ENCODE measurements at places on chromosomes 5 and 9. TPM values are rescaled to one million over a fixed set of nuclear protein-coding genes. Genes with fewer than 3 reads are reported as not detected.

Gene PCDHA7
- total RNA-seq: not detected

Gene SPATA31E1
- not detected for total RNA-seq

Gene FAM200C
- 2.3 TPM for total RNA-seq

Gene SEMA6A
- 7.0 TPM for total RNA-seq

Gene MOB3B
- 16.5 TPM for total RNA-seq

Gene PCDHGB5
- total RNA-seq: 12.3 TPM

Gene DNAJC21
- total RNA-seq: 28.4 TPM

Gene GABRG2
- total RNA-seq: not detected

Gene HK3
- 1.7 TPM for total RNA-seq

Gene PCDHA9
- total RNA-seq: not detected

Gene KCNV2
- not detected for total RNA-seq

Gene PCDHB10
- 0.51 TPM for total RNA-seq

Gene IL9
- not detected for total RNA-seq

Gene NOTCH1
- 81.8 TPM for total RNA-seq

Gene NAA35
- 11.5 TPM for total RNA-seq

Gene SLC34A1
- 0.39 TPM for total RNA-seq

Gene SLC36A3
- total RNA-seq: not detected

Gene SV2C
- total RNA-seq: 0.63 TPM

Gene CCL27
- 301 TPM for total RNA-seq

Gene CCDC183
- total RNA-seq: 2.2 TPM

Gene SLC1A3
- 10.1 TPM for total RNA-seq

Gene CDH9
- total RNA-seq: not detected

Gene LHX6
- 4.4 TPM for total RNA-seq

Gene TMEM171
- 1.3 TPM for total RNA-seq

Gene NR2F1
- total RNA-seq: 2.1 TPM

Gene CEL
- total RNA-seq: 12.1 TPM

Gene PCDHGB6
- total RNA-seq: 7.4 TPM

Gene INSL4
- not detected for total RNA-seq

Gene PRUNE2
- 4.6 TPM for total RNA-seq

Gene BSPRY
- 36.9 TPM for total RNA-seq

Gene PCDHGA5
- total RNA-seq: 3.4 TPM

Gene IL5
- total RNA-seq: not detected

Gene PJA2
- total RNA-seq: 50.0 TPM

Gene PRPF4
- 20.2 TPM for total RNA-seq

Gene ITK
- 0.78 TPM for total RNA-seq

Gene OR13F1
- total RNA-seq: not detected

Gene TAL2
- not detected for total RNA-seq

Gene MUSK
- total RNA-seq: 0.80 TPM

Gene SH3TC2
- 2.8 TPM for total RNA-seq

Gene ALDOB
- 0.52 TPM for total RNA-seq

Gene SLC36A2
- total RNA-seq: not detected

Gene CCNO
- 2.4 TPM for total RNA-seq

Gene GKAP1
- total RNA-seq: 3.4 TPM

Gene ARRDC3
- total RNA-seq: 82.3 TPM

Gene C9orf50
- not detected for total RNA-seq

Gene AGTPBP1
- 13.4 TPM for total RNA-seq

Gene MAN1B1
- total RNA-seq: 57.7 TPM

Gene CER1
- not detected for total RNA-seq
